Pulmonary artery endothelial cell (primary cell): ENCODE measurements at places on chromosomes 5 and 9. TPM values are rescaled to one million over a fixed set of nuclear protein-coding genes. Genes with fewer than 3 reads are reported as not detected.

Gene FBP1
- total RNA-seq: 0.95 and 1.5 TPM in 2 replicates

Gene SPATA31A7
- not detected in 2 replicates for total RNA-seq

Gene PCDHB12
- 0.21 and 0.33 TPM in 2 replicates for total RNA-seq

Gene CARD9
- 0.59 and 1.1 TPM in 2 replicates for total RNA-seq

Gene C5orf58
- not detected in 2 replicates for total RNA-seq

Gene GABRP
- 0.04 and 0.33 TPM in 2 replicates for total RNA-seq

Gene KCNV2
- not detected in 2 replicates for total RNA-seq

DNA sequence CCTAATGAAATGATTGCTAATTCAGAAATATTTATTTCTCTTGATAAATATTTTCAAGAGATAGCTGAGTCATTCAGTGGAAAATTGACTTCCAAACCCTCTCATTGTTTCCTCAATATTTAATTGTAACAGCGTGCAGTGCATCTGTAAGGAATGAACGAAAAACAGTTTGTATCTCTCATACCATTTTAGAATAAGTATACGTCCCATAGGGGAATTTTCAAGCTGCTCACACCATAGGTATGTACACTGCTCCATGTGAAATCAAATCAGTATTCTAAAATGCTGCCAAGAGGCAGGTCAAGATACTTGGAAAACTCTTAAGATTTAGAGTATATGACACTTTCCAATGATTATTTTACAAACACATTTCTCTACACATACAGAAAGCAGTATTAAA, 202.2 kb downstream of the ARL15 start:
- no peak for DNase-seq

- DNase-seq: no peak
Measured at GRCh38 chr5:122007546-122007945, 45.8 kb downstream of the SRFBP1 start.

- DNase-seq: no peak
Measured at GRCh38 chr9:33017283-33018041, 7.6 kb upstream of the DNAJA1 start.

DNA sequence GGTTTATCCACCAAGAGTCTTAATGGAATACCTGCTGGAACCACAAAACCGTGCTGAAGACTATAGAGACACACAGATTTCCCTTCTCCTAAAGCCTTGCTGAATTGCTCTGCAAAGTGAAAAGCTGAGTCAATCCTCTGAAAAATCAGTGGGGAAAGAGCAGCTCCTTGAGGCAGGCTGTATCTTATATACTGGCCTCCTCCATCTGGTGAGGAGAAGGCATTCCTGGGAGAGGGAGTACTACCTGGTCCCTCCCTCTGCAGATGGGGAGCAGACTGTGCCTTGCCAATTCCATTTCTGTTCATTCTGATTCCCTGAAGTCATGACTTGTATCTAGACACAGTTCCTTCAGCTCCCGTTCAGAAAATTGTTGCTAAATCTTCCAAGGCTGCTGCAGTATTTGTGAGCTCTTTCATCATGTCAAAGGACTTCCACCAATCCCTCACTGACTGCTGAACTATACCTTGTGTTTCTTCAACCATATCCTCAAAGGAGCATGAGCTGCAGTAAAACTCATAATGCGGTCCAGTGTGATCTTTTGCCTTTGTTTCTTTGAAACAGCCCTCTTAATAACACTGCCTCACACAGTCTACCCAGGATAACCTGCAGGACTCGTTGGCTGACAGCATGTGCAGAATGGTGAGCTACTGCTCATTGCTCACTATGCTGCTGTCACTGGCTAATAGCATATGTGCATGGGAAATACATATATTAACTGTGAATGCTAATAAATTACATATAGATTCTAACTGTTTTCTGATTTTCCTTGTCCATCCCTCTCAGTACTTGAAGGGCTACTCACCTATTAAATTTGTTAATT, 84.5 kb downstream of the FOXD1 start:
- DNase-seq: no peak

- DNase-seq: no peak
Measured at GRCh38 chr5:121668635-121669034, 183.0 kb upstream of the FTMT start.

DNA sequence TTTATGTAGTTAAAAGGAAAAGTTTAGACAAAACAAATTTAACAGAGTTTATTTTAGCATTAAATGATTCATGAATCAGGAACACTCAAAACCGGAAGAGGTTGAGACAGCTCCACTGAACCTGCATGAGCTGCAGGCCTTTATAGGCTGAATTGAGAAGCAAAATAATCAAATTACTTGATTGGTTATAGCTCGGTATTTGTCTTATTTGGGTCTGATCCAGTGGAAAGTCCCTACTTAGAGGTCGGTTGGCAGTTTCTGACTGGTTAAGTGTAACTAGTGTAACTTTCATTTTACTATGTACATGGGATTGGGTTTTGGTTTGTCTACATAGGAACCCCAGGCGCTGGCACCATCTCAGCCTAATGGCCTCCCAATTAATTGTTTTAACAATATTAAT, 74.1 kb upstream of the PIK3R1 start:
- no peak for DNase-seq

- DNase-seq: no peak
Measured at GRCh38 chr9:137040568-137040967, 5.4 kb downstream of the NPDC1 start.

DNA sequence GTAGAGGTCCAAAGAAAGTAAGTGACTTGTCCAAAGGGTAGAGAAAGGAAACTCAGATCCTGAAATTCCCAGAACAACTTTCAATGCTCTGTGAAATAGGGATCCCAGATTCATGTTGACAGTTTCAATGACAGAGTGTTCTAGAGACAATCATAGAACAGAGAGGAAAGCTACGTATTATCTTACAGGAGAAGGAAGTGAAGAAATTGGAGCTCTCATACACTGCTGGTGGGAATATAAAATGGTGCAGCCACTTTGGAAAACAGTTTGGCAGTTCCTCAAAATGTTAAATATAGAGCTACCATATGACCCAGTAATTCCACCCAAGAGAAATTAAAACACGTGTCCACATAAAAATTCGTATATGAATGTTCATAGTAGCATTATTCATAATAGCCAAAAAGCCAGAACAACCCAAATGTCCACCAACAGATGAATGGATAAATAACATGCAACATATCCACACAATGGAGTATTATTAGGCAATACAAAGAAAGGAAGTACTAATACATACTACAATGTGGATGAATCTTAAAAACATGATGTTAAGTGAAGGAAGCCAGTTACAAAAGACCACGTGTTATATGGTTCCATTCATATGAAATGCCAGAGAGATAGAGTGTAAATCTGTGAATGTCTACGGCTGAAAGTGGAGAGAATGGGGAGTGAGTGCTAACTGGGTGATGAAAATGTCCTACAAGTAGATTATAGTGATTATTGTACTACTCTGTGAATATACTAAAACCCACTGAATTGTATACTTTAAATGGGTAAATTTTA, 197.1 kb downstream of the NTRK2 start:
- DNase-seq: no peak

- DNase-seq: no peak
Measured at GRCh38 chr9:75431375-75431774, 343.1 kb downstream of the OSTF1 start.

- DNase-seq: no peak
Measured at GRCh38 chr5:169164481-169164925, 136.4 kb downstream of the SLIT3 start.
